ENCODE measurements at places on chromosomes 4 and X. TPM values are rescaled to one million over a fixed set of nuclear protein-coding genes. Genes with fewer than 3 reads are reported as not detected.
A peak's percentile ranks its signal among the peaks of the same experiment; 100 is the strongest.

The MXRA5 gene
- total RNA-seq = 60.6 TPM

The SLC16A2 gene
- 21.1 TPM for total RNA-seq

The BMPR1B gene
- 12.1 TPM for total RNA-seq

The MND1 gene
- total RNA-seq = 1.0 TPM

The GABRE gene
- 1.8 TPM for total RNA-seq

The ELF4 gene
- 30.5 TPM for total RNA-seq

The MAGEB16 gene
- total RNA-seq = not detected

The PTCHD1 gene
- total RNA-seq = 0.14 TPM

The FAM149A gene
- total RNA-seq = 1.2 TPM

The CXCL8 gene
- 1.5 TPM for total RNA-seq

The CPEB2 gene
- 47.3 TPM for total RNA-seq

GRCh38 chr4:109164011-109164410 is 138.4 kb downstream of the COL25A1 start:
- H3K4me1 ChIP-seq = no peaks in the 10 kb centered on the region
- no peak overlapping the region for H3K4me3 ChIP-seq
- peak; percentile 61 for DNase-seq
- no peak overlapping the region for H3K27ac ChIP-seq
- no peaks in the 10 kb centered on the region for H3K36me3 ChIP-seq

DNA sequence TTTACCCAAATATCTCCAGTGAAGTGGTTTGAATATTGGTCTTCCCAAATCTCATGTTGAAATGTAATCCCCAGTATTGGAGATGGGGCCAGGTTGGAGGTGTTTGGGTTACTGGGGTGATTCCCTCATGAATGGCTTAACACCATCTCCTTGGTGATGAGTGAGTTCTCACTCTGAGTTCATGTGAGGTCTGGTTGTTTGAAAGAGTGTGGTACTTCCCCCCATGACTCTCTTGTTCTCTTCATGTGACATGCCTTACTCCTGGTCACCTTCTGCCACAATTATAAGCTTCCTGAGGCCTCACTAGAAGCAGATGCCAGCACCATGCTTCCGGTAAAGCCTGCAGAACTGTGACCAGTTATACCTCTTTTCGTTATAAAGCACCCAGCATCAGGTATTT is 32.9 kb upstream of the OTUD4 start:
- no peak overlapping the region for H3K27ac ChIP-seq
- no peak for DNase-seq
- H3K4me1 ChIP-seq = no peaks in the 10 kb centered on the region
- H3K27me3 ChIP-seq = no peaks in the 10 kb centered on the region
- H3K36me3 ChIP-seq = no peaks in the 10 kb centered on the region

DNA sequence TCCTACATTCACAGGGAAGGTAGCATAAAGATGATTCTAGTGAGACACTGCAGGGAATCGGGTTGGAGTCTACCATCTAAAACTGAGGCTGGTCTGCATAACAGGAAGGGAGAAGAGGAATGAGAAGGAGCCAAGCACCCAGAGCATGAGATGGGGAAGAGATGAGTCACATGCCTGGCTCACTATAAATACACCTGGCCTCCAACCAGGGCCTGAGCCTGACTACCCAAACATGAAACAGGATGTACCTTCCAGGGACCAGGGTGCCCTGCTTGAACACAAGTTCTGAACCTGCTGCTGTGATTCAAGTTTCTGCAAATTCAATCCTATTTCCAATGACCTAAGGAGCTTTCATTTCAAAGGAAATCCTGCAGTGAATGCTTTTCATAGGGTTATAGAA is 24.9 kb downstream of the CD99L2 start:
- peak; percentile 39 for DNase-seq
- H3K27ac ChIP-seq = no peak overlapping the region
- no peak overlapping the region for H3K4me3 ChIP-seq
- no peaks in the 10 kb centered on the region for H3K36me3 ChIP-seq
- no peaks in the 10 kb centered on the region for H3K27me3 ChIP-seq

GRCh38 chrX:131729295-131729694 is 185.4 kb downstream of the OR13H1 start:
- DNase-seq = peak; percentile 65
- no peak overlapping the region for H3K4me3 ChIP-seq
- H3K4me1 ChIP-seq = no peaks in the 10 kb centered on the region
- H3K27me3 ChIP-seq = no peaks in the 10 kb centered on the region

GRCh38 chr4:170336238-170336775 is 246.6 kb upstream of the AADAT start:
- no peak for DNase-seq
- H3K4me1 ChIP-seq = no peaks in the 10 kb centered on the region
- H3K4me3 ChIP-seq = no peak overlapping the region
- H3K27ac ChIP-seq = no peak overlapping the region
- no peaks in the 10 kb centered on the region for H3K27me3 ChIP-seq

DNA sequence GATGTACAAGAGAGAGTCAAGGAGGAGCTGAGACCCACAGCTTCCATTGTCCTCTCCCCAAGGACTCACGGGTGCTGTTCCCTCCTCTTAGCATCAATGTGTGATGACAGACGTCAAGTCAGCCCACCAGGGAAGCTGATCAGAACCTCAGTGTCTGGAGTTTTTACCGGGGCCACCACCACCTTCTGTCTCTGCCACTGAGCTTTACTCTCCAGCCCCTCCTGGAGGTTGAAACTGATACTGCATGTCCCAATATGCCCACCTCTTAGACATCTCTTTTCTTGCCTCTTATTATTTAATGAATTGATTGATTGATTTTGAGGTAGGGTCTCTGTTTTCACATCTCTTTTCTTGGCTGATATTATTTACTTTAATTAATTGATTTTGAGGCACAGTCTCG is 10.3 kb upstream of the AKAP17A start:
- no peak for DNase-seq
- H3K4me3 ChIP-seq = no peak overlapping the region
- H3K4me1 ChIP-seq = no peaks in the 10 kb centered on the region
- no peak overlapping the region for H3K27ac ChIP-seq
- H3K36me3 ChIP-seq = no peaks in the 10 kb centered on the region
- H3K27me3 ChIP-seq = no peaks in the 10 kb centered on the region

- no peak overlapping the region for H3K4me3 ChIP-seq
- H3K4me1 ChIP-seq = no peaks in the 10 kb centered on the region
- H3K27ac ChIP-seq = no peak overlapping the region
- H3K27me3 ChIP-seq = no peaks in the 10 kb centered on the region
- no peak for DNase-seq
- H3K36me3 ChIP-seq = no peaks in the 10 kb centered on the region
These were observed 142.9 kb downstream of the FRAS1 start for GRCh38 chr4:78199984-78200383.

DNA sequence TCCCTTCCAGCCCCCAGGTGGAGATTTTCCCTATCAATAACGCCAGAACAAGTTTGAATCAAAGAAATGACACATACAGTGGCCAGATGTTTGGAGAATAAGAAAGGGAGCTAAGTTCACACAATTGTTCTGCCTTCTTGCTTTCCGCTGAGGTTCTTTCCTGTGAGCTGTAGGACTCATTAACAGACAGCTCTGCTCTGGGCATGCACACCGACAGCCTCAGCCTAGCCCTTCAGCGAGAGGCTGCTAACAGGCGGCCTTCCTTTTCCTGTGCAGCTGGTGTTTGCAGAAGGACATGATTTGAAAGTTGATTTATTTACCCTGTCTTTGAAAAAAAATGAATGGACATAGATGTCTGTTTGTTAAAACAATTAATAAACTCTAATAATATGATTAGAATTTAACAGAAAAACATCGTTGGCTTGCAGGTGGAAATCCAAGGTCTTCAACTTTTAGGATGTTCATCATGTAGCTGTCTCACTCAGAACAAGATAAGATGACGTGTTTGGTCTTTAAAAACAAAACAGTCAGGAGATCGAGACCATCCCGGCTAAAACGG is 183.3 kb downstream of the KDR start:
- no peaks in the 10 kb centered on the region for H3K36me3 ChIP-seq
- no peaks in the 10 kb centered on the region for H3K4me1 ChIP-seq
- no peak overlapping the region for H3K4me3 ChIP-seq
- H3K27me3 ChIP-seq = no peaks in the 10 kb centered on the region

- H3K4me3 ChIP-seq = no peak overlapping the region
- H3K4me1 ChIP-seq = no peaks in the 10 kb centered on the region
- H3K36me3 ChIP-seq = no peaks in the 10 kb centered on the region
- no peaks in the 10 kb centered on the region for H3K27me3 ChIP-seq
- H3K27ac ChIP-seq = no peak overlapping the region
These were observed 180.2 kb upstream of the TET2 start for GRCh38 chr4:104966349-104967033.

- no peak for DNase-seq
- no peaks in the 10 kb centered on the region for H3K36me3 ChIP-seq
- H3K27ac ChIP-seq = no peak overlapping the region
These were observed 59.5 kb downstream of the SLC10A7 start for GRCh38 chr4:146462251-146462650.

GRCh38 chrX:47264483-47265173 is 31.8 kb downstream of the USP11 start:
- DNase-seq = peak; percentile 67
- peaks cover 8% of the 10 kb centered on the region for H3K4me1 ChIP-seq
- no peaks in the 10 kb centered on the region for H3K27me3 ChIP-seq
- H3K36me3 ChIP-seq = no peaks in the 10 kb centered on the region

DNA sequence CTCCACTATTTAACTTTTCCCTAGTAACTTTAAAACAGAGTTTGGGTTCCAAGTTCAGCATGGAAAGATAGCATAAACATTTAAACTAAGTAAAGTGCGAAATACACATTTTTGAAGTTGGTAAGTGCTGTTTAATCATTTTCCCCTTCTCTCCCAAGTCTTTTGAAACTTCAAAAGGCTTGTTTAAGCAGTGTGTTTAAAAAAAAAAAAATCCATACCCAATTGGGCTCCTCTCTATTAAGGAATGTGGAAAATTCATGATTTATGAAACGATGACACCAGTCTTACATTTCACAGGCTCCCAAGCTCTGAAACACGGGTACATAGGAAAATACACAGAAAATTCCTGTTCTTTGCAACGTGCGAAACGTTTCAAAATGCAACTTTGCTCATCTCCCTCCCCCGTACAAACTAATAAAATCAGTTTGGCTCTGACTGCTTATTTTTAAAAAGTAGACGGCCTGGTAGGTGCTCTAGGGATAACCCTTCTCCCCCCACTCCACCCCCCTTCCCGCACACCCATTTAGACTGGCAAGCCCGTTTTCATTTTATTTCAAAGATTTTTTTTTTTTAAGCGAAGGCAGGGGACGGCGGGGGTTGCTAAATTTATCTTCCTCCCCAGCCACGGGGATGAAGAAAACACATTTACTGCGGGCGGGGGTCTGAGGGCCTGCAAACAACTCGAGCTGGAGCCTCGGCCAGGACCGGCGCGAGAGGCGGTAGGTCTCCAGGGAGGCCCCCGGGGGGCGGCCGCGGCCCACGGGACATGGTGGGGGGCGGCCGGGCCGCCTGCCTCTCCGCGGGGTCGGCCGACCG is 786 bp upstream of the ZFX start:
- H3K27ac ChIP-seq = peak overlapping the region; percentile 87
- peaks cover 32% of the 10 kb centered on the region for H3K4me1 ChIP-seq
- peak; percentile 55 for DNase-seq
- H3K4me3 ChIP-seq = peak overlapping the region; percentile 51

DNA sequence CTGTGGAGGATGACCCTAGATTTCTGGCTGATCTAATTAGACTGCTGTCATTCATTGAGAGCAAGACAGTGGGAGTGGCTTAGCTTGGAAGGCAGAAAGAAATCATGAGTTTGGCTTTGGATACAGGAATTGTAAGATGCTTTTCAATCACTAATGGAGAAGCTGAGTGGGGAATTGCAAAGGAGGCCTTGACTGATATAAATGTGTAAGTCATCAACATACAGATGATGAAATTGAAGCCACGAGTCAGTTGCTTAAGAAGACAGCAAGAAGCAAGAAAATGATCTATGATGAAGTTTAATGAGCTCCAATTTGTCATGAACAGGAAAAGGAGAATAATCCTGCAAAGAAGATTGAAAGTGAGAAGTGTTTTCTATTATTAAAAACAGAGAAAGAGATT is 136.7 kb upstream of the C1QTNF7 start:
- no peaks in the 10 kb centered on the region for H3K36me3 ChIP-seq
- H3K27me3 ChIP-seq = no peaks in the 10 kb centered on the region
- no peak overlapping the region for H3K27ac ChIP-seq
- H3K4me3 ChIP-seq = no peak overlapping the region

DNA sequence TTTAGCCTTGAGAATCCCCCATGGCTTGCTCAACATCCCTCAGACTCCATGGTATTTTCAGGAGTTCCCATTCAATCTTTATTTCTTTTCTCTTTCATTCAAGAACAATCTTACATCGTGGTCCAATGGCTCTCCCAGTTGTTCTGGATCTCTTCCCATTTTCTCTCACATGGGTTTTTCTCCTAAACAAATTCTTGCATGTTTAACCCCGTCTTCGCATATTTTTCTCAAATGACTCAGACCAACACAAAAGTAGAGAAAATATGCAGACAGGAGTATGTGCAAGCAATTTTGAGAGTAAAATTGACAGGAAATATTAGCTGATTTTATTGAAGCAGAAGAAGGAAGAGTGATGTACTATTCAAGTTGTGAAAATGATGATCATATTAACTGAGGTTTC is 396.4 kb upstream of the TRAM1L1 start:
- H3K27ac ChIP-seq = no peak overlapping the region
- no peak overlapping the region for H3K4me3 ChIP-seq
- peaks cover 3% of the 10 kb centered on the region for H3K4me1 ChIP-seq
- DNase-seq = peak; percentile 80

DNA sequence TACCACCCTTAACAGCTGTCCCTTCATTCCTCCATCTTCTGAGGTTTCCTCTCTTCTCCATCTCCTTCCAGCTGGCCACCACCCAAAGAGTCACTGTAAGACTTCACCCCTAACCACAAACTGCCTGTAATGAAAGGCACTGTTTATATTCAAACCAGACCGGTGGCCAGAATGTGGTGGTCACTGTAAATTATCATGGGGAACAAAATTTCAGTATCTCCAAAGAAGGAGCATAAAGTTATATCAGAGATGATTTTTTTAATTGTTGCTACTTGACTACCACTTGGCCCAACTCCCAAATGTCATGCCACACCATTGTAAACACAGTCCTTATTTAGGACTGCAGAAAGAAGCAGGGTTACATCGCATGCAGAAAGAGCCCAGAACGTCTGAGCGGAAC is 44.8 kb downstream of the SMARCA1 start:
- no peak overlapping the region for H3K27ac ChIP-seq
- peaks cover 3% of the 10 kb centered on the region for H3K4me1 ChIP-seq
- no peak overlapping the region for H3K4me3 ChIP-seq
- DNase-seq = peak; percentile 63
- no peaks in the 10 kb centered on the region for H3K27me3 ChIP-seq

DNA sequence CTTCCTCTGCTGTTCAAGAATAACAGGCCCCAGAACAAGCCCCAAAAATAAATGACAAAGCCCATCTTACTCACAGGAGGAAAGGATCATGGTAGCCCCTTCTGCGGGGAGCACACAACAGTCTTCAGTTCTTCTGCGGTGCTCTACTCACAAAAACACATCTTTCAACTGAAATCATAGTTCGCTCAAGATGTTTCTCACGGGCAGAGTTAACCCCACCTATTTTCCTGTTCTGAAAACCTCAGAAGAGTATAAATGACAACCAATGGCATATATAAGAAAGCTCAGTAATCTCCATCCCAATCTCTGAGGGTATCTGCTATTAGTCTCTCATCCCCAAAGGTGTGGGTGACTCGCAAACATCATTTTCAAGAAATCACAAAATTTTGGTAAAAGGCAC is at the start of gene TXK:
TXK (minus strand) TSS at position 170 of the 400 bp plus-strand sequence; CDS start at position 90, 80 bp downstream.
- no peak for DNase-seq
- no peaks in the 10 kb centered on the region for H3K27me3 ChIP-seq
- H3K36me3 ChIP-seq = no peaks in the 10 kb centered on the region
- no peak within 1 kb of the TSS for H3K4me3 ChIP-seq
- H3K27ac ChIP-seq = no peak within 1 kb of the TSS
- no peaks in the 10 kb centered on the region for H3K4me1 ChIP-seq

- H3K4me3 ChIP-seq = no peak overlapping the region
- no peak overlapping the region for H3K27ac ChIP-seq
- no peaks in the 10 kb centered on the region for H3K4me1 ChIP-seq
- no peak for DNase-seq
- no peaks in the 10 kb centered on the region for H3K36me3 ChIP-seq
These were observed 177.2 kb downstream of the CRLF2 start for GRCh38 chrX:1035206-1035605.

Data from astrocyte (in vitro differentiated cells and primary cell).